ENCODE measurements at places on chromosomes 4 and X.

- DNase-seq, result peak; percentile 57
Observed at GRCh38 chr4:74886484-74886883, 46.4 kb upstream of the PARM1 start.

DNA sequence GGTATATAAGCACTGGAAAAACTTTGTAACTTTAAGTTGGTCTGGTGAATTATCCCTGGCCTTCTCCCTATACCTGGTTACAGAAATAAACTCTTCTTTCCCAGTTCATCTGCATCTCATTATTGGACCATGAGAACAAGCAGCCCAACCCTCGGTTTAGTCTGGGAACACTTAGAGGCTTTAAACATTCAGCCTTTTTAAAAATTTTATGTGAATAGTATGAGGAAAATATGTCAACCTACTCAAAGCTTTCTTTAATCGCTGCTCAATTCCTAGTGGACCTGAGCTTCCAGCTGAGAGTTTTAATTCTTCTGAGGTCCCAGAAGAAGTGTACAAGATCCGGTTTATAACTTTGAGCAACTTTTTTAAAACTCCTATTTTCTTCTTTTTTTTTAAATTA lies 358.6 kb upstream of the NOCT start:
- no peak for DNase-seq

DNA sequence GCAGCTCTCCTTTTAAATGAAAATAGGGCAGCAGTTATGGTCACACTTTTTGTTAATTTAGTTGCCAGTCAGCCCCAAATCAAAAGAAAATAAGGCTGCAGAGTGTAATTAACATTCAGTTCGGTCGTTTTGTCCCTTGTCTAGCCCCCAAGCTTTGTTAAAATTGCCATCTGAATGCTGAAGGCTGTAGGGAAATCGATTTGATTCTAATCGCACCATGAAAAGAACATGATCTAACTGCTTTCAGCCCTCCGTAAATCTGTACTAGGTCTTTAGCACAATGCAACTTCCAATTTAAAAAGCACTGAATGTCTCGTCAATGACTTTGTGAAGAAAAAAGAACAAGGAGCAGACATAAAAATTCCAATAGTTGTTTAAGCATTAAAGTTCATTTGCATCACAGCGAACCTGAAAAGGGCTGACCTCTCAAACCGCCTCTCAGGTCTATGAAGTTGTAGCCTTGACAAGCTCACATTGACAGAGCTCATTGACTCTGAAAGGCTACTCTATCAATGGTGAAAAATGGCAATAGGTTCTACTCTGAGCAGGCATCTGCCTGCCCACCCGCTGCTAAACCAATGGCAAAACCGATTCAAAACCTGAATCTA lies 48.9 kb downstream of the CHIC2 start:
- no peak for DNase-seq

- no peak for DNase-seq
Observed at GRCh38 chr4:6501171-6501570, 28.8 kb upstream of the PPP2R2C start.

GRCh38 chrX:18389966-18390365 lies 35.4 kb upstream of the CDKL5 start:
- no peak for DNase-seq

GRCh38 chrX:124263743-124264142 lies 68.7 kb upstream of the TEX13D start:
- DNase-seq, result no peak

DNA sequence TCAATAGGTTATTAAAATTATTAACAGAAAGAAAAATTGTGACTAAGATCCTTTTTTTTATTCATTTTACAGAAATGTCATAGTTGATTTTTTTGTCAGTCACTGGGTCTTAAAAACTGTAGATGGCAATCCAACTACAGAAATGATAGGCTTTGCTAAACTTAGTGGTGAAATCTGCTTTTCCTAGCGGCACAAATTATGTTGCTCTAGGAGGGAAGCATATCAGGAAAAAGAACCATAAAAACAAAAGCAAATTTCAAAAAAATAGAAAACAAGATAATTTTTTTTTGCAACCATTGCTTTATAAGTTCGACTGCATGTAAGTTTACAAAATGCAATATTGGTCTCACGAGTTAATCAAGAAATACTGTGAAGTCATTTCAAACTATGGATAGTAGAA lies 443.5 kb upstream of the IGFBP7 start:
- no peak for DNase-seq

DNA sequence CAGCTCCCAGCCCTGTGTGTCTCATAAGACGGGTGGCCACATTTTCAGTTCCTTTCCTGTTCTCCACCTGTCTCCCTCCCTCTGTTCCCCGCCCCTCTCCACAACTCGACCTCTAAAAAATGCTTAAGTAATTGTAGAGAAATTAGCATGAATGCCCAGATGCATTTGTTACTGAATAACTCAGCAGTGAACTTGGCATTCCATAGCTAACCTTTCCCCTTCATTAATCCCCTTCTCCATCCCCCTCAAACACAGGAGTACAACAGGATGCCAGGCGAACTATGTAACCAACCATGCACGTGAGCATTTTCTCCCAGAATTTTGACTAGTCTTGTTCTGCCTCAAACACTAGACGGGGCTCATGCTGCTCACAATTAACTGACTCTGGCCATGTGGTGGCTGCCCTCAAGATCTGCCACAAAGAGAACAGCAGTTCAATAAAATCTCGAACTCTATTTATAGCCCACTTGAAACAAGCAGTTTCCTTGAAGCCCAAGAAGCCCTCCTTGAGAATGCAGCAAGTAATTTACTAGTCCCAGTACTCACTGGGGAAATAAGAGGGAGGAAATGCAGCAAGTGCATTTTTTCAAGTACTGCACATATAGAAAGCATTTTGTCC lies 351.2 kb downstream of the ARHGAP24 start:
- DNase-seq, result peak; percentile 83

GRCh38 chr4:10035130-10035529 lies 13.8 kb upstream of the SLC2A9 start:
- no peak for DNase-seq

DNA sequence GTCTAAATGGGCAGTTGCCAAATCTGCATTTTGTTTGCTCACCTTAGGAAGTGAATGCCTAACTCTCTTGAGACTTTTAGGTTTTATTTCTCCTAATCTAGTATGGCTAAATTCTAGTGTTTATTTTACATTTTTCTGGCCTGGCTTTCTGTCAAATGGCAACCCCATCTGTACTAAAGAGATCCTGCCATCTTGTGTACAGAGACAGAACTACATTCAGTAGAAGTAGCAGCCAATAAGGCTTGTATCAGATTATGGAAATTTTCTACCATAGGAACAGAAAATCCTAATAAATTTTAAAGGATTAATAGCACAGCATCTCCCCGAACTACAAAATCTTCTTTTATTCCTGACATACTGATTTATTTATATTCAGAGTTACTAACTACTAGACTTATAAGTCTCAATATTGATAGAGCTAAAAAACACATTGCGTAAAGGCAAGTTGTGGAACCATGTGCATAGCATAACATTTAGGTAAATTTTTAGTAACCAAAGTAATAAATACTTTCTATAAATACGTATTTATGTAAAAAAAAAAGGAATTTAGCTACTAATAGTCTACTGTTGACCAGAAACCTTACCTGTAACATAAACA lies 45.5 kb downstream of the TMEM144 start:
- DNase-seq, result peak; percentile 25

DNA sequence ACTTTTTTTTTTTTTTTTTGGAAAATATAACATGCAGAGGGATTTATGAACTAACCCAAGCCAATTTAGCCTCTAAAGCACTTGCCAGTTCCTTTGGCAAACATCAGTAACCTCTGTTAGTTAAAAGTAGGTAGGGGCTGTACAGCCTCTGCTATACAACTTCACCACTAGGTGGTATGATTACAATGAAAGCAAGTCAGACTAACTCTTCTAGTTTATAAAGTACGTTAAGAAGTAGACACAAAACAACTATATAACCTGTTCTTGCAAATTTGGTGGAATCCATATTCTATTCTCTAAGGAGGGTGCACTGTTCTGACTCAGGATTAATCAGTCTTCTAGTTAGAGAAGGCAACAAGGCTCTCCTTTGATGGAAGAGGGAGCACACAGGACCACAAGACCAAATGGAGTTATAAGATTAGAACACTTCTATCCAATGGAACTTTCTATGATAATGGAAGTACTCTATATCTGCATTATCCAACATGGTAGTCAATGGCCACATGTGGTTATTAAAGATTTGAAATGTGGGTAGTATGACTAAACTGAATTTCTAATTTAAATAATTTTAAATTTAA lies 12.8 kb downstream of the AIMP1 start:
- DNase-seq, result peak; percentile 72

DNA sequence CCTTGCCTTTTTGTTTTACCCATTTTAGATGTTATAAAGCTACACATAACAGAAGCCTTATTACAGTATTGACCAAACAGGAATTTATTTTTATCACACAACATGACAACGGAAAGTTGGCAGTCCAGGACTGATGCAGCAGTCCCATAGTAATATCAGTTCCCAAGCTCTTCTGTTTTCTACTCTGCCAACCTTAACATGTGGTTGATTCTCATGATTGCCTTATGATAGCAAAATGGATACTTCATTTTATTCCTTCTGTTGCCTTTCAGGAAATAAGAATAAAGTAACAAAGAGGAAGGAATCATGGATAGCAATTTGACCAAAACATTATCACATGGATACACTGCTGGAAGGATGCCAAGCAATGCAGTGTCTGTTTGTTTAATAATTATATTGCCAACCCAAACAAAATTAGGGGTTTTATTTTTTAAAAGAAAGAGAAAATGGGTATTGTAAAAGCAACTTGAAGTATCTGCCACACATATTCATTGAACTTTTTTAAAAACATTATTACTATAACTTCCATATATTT lies 275.7 kb downstream of the STPG2 start:
- DNase-seq, result no peak

GRCh38 chr4:62454535-62454934 lies 1254.4 kb downstream of the ADGRL3 start:
- no peak for DNase-seq

GRCh38 chr4:147056940-147057610 lies 111.4 kb upstream of the TTC29 start:
- no peak for DNase-seq

DNA sequence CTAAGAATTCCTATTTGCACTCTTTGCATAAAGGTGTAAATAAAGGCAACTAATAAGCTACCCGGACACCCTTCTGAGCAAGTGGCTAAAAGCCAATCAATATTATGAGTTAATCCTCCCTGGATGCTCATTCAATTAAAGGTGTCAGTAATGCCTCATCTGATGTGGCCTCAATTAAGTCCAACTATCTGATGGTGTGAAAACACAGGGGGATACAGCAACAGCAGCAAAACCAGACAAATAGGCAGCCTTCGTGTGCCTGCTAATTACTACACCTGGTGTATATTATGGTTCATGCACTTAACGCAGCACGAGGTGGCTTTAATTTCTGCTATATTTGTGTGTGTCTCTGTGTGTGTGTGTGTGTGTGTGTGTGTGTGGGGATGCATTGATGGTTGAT lies 244.4 kb downstream of the DCLK2 start:
- DNase-seq, result no peak

DNA sequence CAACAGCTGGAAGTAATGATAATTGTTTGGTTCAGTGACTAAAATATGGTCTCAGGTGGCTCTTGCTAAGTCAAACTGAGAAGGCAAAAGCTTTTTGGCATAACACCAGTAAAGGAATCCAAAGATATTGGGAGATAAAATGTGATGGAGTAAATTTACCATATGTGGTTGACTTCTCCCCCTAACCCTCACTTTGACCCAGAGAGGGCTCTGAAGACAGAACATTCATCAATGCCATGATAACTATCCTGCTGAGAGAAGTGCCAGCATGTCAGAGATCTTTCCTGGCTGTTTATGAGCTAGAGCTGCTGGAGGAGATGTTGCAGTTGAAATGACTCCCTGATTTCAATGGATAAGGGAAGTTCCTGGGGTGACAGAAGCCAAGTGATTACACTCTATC lies 213.4 kb downstream of the SPCS3 start:
- no peak for DNase-seq

GRCh38 chr4:37985730-37986275 lies 25.6 kb downstream of the PTTG2 start:
- DNase-seq, result no peak

GRCh38 chr4:41205854-41206460 lies 8.4 kb downstream of the APBB2 start:
- DNase-seq, result peak; percentile 50

GRCh38 chr4:8540991-8541390 lies 39.2 kb upstream of the GPR78 start:
- DNase-seq, result no peak

GRCh38 chrX:153687121-153688039 lies at the start of gene SLC6A8:
Gene SLC6A8, plus strand, starts transcription at chrX:153687926. Its CDS starts 649 bp downstream, at chrX:153688575.
- DNase-seq, result peak; percentile 50

DNA sequence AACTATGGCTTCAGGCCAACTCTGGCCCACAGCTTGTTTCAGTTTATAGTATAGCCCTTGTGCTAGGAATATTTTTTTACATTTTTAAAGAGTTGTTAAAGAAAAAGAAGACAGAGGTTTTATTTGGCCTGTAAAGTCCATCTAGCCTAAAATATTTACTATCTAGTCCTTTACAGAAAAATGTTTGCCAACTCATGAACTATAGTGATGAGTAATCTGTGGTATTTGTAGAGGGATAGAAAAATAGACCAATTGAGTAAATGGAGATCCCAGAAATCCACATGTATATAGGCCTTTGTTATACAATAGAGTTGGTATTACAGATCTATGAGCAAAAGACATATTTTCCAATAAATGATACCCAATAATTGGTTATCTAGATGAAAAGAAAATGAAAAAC lies 288.7 kb downstream of the PRDM5 start:
- no peak for DNase-seq

DNA sequence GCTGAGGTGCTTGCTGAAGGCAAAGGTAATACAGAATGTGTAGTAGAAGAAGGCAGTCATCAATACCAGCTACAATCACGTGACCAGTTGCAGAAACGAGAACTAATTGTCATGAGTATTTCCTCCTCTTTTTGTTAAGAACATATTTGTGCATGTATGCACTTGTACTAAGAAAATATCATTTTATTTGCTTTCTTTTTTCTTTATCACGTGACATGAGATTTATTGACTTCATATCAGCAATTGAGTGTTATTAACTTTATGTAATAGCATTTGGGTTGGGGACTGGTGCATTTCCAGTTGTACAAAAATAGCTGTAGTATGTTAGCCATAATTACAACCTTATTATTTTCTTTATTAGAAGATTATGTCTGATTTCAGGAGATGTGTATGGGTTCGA lies 90.0 kb downstream of the MAGEE1 start:
- no peak for DNase-seq

DNA sequence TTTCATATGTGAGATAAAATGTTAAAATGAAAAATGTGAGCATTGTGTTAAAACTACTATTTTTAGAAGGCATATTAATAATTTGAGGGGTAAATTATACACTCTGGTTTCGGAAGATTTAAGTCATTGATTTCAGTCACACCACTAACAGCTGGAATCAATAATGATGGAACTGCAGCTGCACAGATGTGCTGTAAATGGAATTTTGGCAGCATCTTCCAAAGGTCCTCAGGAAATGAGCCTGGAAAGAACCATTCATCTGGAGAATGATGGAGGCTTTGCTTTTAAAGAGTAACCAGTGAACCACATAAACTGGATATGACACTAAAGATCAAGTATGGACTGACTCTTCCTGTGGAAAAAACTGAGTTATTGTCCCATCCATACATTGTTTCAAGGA lies 759.0 kb upstream of the EPHA5 start:
- DNase-seq, result no peak

- DNase-seq, result no peak
Observed at GRCh38 chr4:183984566-183984965, 79.5 kb downstream of the STOX2 start.

All from foreskin fibroblast (primary cell).